ENCODE measurements at places on chromosomes 16 and 17. TPM values are rescaled to one million over a fixed set of nuclear protein-coding genes. Genes with fewer than 3 reads are reported as not detected.

ASPA gene
- not detected for polyA plus RNA-seq

TP53TG3F gene
- polyA plus RNA-seq, result not detected

FA2H gene
- 3.0 TPM for polyA plus RNA-seq

SDK2 gene
- 5.9 TPM for polyA plus RNA-seq

GHDC gene
- polyA plus RNA-seq, result 8.1 TPM

ZNF174 gene
- 9.1 TPM for polyA plus RNA-seq

RRN3 gene
- polyA plus RNA-seq, result 10.0 TPM

SMIM36 gene
- polyA plus RNA-seq, result not detected

SLC38A8 gene
- polyA plus RNA-seq, result not detected

HS3ST4 gene
- 1.9 TPM for polyA plus RNA-seq

CDR2L gene
- polyA plus RNA-seq, result 20.4 TPM

HYDIN gene
- 1.1 TPM for polyA plus RNA-seq

IRX5 gene
- 0.56 TPM for polyA plus RNA-seq

GPT2 gene
- 121 TPM for polyA plus RNA-seq

RBFOX1 gene
- polyA plus RNA-seq, result 1.7 TPM

TMEM256 gene
- polyA plus RNA-seq, result 350 TPM
